Astrocyte of the hippocampus (primary cell): ENCODE measurements at places on chromosomes 5 and 9.
A peak's percentile ranks its signal among the peaks of the same experiment; 100 is the strongest.

DNA sequence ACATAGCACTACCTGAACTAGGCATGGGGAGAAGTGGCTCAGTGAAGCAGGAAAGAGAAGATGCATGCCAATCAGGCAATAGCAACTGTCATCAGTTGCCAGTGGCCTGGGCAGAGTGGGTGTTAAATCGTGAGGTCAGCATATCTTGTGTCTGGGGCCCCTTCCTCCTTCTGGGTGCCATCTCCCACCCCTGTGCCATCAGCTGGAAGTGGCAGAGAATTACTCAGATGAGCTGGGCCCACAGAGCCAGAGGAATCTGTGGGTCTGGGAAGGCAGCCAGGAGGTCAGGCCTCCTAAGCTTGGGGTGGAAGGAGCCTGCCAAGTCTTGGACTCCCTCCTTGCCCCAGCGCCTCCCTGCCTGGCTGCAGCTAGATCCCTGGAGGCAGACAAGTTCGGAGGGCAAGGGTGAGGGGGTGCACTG, 66.5 kb downstream of the GALNT12 start:
- DNase-seq: peak; percentile 82

GRCh38 chr9:31983895-31984294, 400.5 kb upstream of the ACO1 start:
- no peak for DNase-seq

DNA sequence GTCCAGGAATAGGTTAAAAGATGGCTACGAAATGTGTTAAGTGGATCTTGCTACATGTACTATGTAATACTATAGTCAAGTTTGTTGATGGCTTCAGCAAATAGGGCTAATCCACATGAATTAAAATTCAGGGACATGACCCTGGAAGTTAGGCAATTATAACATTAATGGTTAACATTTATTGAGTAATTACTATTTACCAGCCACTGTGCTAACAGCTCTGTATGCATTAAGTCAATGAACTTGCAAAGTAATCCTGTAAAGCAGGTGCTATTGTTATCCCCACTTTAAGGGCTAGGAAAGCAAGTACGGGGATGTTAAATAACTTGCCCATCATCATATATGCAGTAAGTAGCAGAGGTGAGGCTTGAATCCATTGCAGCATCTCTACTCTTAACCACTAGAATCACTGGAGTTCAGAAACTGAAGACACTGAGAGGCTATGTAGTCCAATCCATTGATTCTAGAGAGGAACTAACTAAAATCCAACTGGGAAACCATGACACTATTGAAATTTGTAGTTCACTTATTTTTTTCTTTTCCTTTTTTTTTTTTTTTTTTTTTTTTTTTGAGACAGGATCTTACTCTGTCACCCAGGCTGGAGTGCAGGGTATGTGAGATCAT, 77.5 kb upstream of the SPINK5 start:
- DNase-seq: no peak

- peak; percentile 43 for DNase-seq
Measured at GRCh38 chr5:80763873-80764647, 109.3 kb upstream of the DHFR start.

DNA sequence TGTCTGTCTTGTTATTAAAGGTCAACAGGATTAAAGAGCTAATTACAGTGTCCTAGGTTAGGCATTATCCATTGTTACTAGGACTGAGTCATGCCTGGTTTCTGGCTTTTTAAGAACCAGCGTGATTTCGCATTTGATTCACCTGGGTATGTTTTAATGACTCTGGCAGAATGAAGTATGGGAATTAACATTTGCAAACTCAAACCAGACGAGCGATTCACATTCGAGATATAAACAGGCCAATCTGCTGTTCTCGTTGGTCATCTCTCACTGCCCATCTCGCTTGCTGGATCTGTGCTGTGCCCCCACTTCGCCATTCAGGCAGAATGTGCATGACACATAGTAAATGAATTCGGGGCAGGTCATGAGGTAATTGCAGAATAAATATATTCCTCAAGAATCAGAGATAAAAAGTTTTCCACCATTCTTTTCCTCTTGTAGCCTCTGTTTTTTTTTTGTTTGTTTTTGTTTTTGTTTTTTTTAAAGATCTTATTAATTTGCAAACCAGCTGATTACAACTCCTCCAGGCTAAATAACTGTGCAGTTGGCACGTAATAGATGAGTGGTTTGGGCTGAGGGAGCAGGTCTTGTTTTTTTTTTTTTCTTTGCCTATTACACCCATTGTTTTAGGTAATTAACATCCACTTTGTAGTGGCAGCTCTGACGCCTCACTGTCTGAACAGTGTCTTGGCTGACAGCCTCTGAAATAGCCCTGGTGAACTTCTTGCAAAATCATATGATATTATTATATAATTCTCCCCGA, 313.5 kb upstream of the MSX2 start:
- peak; percentile 70 for DNase-seq

DNA sequence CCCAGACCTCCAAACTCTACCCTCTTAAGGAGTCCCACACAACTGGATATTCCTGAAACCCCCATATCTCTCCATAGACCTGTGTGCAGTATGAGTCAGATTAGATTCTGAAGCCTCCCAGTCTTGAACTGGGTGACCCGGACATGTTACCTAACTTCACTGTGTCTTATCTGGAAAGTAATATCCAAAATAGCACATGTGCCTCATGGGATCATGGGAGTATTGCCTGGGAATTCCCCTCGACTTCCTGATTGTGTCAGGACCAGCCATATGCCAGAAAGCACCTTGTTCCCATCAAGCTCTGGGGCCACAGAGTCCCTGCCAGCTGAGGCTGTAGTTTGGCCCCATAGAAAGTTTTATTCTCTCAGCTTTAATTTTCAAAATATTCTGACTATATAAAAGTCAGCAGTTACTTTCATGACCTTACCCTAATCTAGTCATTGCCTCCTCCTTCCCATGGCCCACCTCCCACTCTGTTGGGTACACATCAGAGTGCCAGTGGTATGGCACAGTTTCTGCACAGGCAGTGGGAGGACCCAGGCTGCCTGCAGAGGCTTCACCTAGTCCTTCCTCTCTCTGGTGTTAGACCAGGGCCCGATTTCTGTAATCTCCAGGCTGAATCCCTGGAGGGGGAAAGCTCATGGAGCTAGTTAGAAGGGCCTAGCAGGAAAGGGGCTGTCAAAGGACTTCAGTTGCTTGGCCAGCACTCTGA, 19.5 kb upstream of the B4GALT1 start:
- DNase-seq: no peak

GRCh38 chr9:107154291-107154690, 128.8 kb upstream of the RAD23B start:
- peak; percentile 37 for DNase-seq

- DNase-seq: no peak
Measured at GRCh38 chr5:155466851-155467250, 453.3 kb downstream of the KIF4B start.

- no peak for DNase-seq
Measured at GRCh38 chr9:18056993-18057369, 417.0 kb upstream of the ADAMTSL1 start.

DNA sequence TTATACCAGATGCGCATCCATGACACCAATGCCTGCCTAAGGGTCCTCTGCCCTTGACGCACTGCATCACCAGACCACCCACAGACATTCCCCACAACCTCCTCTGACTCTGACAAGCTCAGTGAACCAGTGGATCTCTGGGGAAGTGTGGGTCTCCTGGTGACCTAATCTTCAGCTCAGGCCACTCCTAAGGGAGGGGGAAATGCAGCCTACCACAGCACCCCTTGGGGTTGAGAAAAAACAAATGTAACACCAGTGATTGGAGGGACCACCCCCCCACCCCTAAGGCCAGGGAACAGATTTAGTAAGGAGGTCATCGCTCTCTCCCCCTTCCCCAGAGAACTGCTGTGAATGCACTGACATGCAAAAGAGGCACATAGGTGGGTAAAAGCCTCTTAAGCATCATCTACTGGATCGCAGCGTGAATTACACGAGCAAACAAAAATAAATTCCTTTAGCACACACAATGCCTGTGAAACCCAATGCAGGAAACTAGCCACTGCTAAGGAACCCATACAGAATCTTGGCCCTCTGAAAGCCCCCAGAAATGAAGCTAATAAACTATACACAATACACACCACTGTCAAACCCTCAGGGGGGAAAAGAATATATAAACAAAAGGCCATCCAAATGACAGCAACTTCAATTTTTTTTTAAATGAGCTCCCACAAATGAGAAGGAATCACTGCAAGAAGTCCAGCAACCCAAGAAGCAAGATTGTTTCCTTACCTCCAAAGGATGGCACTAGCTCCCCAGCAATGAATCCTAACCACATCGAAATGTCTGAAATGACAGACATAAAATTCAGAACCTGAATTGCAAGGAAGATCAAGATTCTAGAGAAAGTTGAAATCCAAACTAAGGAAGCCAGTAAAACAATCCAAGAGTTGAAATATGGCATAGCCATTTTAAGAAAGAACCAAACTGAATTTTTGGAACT, 513.7 kb upstream of the PTGER4 start:
- no peak for DNase-seq

DNA sequence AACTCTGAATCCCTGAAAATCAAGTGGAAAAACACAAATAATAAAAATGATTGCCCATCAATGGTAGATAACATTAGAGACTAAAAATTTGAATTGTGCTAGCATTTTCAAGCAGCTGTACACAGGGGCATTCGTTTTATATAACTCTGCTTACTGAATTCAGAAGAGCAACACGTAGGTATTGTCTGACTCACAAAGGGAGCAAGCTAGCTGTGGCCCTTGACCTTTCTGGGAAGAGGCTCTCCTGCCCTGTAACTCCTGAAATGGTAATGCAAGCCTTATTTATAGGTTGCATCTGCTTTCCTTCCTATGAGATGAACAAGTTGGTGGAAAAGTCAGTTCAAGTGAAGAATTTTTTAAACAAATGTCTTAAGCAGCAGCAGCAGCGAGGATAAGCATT, 218.7 kb upstream of the EFNA5 start:
- DNase-seq: no peak

GRCh38 chr9:37965116-37965515, 61.2 kb upstream of the SLC25A51 start:
- no peak for DNase-seq

- no peak for DNase-seq
Measured at GRCh38 chr5:83492331-83492730, 20.8 kb downstream of the VCAN start.
